Activated effector memory CD4-positive, alpha-beta T cell treated with anti-CD3 and anti-CD28 coated beads, Interleukin-2, amount 50 U/mL, for 16 hours (primary cell): ENCODE measurements at places on chromosomes 4 and X.

GRCh38 chrX:27008486-27008885 lies 454.7 kb downstream of the PPP4R3C start:
- DNase-seq = no peak

DNA sequence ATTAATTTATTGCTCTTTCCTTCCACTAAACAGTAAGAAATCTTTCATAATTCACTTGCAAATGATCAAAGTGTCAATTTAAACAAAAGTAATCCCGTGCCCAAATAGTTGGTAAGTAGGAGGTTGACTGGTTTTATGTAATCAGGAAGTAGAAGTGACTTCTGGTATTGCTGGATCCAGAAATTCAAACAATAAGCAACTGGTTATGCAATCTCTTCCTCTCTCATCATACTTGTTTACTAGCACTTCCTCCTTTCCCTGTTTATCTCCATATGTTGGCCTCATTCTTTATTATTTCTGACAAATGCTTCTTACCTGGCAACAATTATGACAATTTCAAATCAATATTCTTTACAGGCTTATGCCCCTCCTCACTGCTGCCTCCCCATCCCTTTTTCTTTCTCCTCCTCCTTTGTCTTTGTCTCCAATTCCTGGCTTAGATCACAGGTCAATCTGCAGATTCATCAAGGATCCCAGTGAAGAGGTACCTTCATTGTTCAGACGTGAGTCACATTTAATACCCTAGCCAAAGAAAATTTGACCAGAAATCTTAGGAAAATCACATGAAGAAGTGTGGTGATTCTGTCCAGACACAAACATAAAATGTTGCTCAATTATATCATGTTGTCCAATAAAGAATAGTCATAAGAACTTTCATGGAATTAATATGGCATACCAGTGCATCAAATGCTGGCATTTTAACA lies 323.2 kb upstream of the PCDH7 start:
- DNase-seq = no peak

- DNase-seq = no peak
Observed at GRCh38 chr4:48558819-48559218, 68.8 kb downstream of the ZAR1 start.

DNA sequence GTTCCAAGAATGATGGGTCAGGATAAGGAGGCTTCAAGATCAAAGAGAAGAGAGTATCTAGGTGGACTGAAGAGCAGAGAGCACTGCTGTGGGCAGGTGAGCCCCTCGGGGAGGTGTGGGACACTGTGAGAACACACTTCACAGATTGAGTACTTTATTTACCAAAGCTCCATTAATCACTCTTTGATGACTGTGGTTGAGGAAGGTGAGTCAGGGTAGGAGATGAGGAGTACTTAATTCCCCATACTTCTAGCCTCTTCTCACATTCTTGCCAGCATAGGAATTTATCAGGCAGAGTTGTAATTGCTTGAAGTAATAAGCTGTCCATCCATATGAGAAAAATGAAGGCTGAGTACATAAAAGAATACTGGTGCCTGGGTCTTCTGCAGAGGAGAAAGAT lies 375.3 kb downstream of the PCDH10 start:
- no peak for DNase-seq

DNA sequence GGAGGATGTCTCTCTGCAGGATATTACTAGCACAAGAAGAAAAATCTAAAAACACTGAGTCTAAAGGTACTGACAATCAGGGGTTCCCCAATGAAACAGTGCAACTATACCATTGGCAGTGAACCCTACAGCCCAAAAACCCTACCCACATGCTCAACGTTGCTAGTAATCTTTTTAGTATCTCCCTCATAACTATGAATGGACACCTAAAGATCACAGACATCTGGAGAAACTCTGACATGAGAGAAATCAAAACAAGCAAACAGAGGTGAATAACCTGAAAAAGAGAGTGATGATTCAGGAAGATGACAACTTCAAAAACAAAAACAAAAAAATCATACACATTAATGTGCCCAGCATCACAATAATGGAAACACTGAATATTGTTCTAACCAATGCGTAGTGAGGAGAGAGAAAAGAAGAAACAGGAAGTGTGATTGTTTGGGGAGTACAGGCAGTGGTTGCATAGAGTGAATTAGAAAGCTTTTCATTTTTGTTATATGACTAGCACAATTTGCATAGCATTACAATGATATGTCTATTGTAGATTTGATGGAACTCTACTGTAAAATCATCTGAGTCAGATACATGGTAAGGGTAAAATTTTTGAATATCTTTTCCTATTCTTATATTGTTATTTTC lies 78.9 kb upstream of the FMR1 start:
- no peak for DNase-seq

- no peak for DNase-seq
Observed at GRCh38 chr4:183132081-183132480, 33.0 kb downstream of the WWC2 start.

- DNase-seq = no peak
Observed at GRCh38 chr4:42410446-42410845, 13.2 kb downstream of the SHISA3 start.

- no peak for DNase-seq
Observed at GRCh38 chrX:11212741-11213140, 80.5 kb upstream of the AMELX start.

DNA sequence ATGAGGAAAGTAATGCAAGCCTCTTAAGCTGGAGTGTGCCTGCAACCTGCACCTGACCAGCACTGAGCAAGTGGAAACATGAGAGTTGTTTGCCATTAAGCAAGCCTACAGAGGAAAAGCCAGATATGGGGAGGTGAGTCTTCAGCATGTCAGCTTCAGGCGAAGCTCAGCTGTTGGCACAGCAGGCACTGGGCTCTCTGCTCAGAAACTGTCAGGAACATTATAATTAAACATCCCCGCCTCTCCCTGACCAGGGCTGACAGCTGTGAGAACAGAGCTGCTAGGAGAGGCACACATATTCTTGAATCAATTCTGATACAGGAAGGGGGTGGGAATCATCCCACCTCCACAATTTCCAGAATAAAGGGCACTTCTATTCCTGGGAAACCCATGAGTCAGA lies 19.0 kb upstream of the DCX start:
- DNase-seq = no peak

- no peak for DNase-seq
Observed at GRCh38 chrX:36908801-36909675, 99.1 kb upstream of the FAM47C start.

- no peak for DNase-seq
Observed at GRCh38 chr4:38013461-38014366, 53.5 kb downstream of the PTTG2 start.

GRCh38 chrX:75638332-75638731 lies 115.5 kb upstream of the ZDHHC15 start:
- DNase-seq = no peak

DNA sequence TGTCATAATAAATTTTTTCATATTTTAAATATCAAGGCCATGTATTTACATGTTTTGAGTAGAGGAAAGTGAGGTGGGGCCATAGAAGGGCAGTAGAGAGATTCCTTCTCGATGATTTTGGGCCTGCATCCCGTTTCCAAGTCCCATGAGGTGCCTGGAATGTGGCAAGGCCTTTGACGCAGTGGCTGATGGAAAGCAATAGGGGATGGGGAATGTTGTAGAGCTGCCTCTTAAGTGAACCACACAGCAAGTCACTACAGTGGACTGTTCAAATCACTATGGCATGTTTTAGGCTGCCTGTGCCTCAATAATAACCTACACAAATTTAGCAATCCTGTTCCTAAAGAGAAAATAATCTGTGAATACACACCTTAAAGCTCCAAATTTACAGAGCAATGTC lies 48.3 kb downstream of the ANXA5 start:
- DNase-seq = no peak

DNA sequence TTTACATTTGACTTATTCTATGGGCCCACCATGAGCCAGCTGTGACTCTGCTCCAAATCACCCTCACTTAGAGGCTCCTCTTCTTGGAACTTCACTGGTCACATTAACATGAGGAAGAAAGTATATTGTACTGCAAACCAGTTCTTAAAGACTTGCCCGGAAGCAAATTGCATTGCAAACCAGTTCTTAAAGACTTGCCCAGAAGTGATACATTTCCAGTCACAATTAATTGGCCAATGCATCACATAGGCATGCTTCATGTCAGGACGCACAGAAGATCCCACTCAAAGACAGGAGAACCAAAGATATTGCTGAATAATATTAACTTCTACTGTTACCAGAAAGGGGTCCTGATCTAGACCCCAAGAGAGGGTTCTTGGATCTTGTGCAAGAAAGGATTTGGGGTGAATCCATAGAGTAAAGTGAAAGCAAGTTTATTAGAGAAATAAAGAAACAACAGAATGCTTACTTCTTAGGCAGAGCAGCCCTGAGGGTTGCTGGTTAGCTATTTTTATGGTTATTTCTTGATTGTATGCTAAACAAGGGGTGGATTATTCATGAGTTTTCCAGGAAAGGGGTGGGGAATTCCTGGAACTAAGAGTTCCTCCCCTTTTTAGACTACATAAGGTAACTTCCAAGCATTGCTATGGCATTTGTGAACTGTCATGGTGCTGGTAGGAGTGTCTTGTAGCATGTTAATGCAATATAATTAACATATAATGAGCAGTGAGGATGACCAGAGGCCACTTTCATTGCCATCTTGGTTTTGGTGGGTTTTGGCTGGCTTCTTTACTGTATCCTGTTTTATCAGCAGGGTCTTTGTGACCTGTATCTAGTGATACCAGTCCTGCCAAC lies 54.6 kb upstream of the HCCS start:
- no peak for DNase-seq
